Common myeloid progenitor, CD34-positive (primary cell): ENCODE measurements at places on chromosomes 2 and 18.

DNA sequence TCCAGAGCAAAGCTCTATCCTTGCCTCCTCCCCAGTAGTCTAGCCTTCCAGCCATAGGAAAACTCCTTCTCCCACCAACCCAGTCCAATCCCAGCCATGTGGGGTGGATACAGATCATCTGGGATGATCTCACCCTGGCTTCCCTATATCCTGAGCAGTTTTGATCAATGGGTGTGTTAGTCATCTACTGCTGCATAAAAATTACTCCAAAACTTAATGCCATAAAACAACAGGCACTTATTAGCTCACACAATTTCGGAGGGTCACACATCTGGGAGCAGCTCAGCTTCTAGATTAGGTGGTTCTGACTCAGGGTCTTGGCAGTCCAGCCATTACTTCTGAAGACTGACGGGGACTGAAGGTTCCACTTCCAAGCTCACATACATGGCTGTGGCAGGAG is 190.4 kb downstream of the SPP2 start:
- DNase-seq, result no peak

- DNase-seq, result peak; percentile 78
Measured at GRCh38 chr2:96260387-96261260, 5.2 kb downstream of the TMEM127 start.

DNA sequence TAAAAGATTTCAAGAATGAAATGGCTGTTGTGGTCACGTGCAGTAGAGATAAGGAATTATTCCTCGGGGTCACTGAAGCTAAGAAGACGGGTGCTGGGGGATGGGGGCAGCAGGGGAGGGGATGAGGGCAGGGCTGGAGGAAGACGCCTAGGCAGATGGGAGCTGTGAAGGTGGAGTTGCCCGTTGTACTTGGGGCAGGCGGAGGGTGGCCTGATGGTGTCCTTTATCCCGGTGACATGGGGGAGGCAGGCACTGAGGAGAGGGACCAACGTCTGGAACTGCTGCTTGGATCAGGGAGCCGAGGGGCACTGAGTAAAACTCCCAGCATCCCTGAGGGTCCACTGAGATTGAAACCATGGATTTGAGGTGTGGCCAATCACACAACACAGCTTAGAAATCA is 64.9 kb downstream of the ZCCHC2 start:
- DNase-seq, result no peak

GRCh38 chr18:79069717-79070151 is 540 bp downstream of the ATP9B start:
- DNase-seq, result peak; percentile 13

GRCh38 chr2:17270894-17271293 is 247.3 kb downstream of the RAD51AP2 start:
- peak; percentile 13 for DNase-seq

DNA sequence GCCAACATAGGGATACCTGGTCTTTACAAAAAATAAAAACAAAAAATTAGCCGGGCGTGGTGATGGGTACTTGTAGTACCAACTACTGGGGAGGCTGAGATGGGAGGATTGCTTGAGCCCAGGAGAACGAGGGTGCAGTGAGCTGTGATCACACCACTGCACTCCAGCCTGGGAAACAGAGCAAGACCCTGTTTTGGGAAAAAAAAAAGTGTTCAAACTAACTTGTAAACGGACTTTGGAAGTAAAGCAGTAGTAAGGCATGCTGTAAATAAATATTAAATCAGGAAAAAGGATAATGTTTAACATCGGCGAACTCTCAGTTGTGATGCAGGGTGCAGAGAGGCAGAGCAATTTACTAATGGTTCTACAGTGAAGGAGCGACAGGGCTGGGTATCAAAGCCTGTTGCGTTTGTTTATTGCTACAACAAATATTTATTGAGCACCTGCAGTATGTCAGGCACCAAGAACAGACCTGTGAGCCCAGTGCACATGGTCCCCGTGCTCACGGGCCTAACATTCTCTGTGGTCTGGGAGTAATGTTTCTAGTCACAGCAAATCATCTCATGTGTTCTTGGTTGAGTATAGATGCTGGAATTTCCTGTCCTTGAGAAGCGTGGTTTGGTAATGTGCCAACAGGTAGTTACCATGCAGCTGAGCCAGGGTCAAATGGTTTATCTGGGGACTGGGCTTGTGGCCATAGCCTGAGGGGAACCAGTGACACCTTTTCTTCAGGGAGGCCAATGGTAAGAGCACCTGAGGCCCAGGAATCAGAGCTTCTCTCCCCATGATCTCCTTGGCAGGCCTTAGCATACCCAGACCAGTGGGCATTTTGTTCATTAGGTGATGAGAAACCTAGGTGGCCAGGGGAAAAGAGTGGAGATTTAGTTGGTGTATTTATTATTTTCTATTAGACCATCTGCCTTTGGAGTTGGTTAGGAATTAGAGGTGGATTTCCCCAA is 27.9 kb upstream of the GREB1 start:
- no peak for DNase-seq

DNA sequence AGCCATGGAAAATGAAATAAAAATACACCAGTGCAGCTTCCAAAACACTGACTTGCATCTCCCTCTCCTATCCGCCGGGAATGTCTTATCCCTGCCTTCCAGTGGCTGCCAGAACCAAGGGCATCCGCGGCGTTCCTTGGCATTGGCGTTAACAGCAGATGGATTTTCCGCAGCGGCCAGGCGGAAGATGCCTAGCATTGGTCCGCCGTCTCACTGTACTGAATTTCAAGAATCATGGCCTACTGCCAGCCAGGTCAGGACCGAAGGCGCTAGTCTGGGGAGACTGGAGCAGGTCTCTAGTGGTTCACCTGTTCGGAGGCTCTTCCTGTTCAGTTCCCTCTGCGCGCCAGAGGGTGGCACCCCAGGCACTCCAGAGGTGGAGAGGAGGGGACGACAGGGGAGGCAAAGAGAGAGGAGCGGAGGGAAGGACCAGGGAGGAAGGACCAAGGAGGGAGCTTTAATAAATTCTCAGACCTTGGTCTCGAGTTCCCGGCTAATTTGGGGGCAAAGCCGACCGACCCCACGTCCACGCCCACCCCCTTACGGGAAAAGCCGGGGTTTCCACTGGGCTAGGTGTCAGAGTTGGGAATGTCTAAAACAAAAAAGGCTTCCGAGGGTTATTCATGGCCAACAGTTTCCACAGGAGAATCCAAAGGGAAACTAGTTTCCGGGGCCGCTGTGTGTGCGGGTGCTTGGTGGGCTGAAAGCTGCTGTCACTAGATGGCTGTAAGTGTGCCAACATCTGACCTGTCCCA is 3.7 kb upstream of the BCL2L11 start:
- peak; percentile 71 for DNase-seq

- DNase-seq, result no peak
Measured at GRCh38 chr2:17615147-17615546, 74.7 kb downstream of the VSNL1 start.

GRCh38 chr18:56709463-56709862 is 58.3 kb downstream of the WDR7 start:
- DNase-seq, result peak; percentile 21

- no peak for DNase-seq
Measured at GRCh38 chr18:11392292-11392691, 217.1 kb upstream of the SLC35G4 start.

DNA sequence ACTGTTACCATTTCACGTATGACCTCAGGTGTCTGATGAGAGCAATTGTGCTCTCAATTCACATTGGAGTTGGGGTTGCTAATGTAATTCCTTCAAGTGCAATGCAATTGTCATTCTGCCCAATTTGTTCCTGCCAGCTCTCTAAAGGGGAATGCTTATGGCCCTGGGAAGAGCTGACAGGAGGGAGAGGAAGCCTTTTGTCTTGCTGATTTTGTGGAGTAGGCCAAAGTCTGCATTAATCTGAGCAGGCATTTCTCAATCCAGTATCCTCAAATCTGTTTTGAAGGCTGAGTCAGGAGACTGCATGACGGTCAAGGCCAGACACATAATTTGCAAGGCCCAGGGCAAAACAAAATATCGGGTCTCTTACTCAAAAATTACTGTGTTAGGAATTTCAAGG is 326.4 kb upstream of the SPHKAP start:
- DNase-seq, result no peak

DNA sequence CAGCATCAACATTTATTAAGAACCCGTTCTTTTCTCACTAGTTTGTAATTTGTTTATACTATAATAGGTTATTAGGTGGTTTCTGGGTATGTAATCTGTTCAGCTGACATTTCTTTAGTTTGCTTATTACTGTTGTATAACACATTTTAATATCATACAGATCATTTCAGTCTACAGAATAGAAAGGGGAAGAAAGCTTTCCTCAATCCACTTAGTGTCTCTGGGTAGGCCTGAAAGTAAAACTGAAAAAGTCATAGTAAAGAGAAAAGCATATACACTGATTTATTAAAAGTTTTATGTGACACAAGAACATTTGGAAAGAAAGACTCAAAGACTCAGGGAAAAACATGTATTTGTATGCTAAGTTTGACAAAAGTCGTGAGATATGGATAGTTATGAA is 16.8 kb upstream of the KCNJ3 start:
- DNase-seq, result no peak

DNA sequence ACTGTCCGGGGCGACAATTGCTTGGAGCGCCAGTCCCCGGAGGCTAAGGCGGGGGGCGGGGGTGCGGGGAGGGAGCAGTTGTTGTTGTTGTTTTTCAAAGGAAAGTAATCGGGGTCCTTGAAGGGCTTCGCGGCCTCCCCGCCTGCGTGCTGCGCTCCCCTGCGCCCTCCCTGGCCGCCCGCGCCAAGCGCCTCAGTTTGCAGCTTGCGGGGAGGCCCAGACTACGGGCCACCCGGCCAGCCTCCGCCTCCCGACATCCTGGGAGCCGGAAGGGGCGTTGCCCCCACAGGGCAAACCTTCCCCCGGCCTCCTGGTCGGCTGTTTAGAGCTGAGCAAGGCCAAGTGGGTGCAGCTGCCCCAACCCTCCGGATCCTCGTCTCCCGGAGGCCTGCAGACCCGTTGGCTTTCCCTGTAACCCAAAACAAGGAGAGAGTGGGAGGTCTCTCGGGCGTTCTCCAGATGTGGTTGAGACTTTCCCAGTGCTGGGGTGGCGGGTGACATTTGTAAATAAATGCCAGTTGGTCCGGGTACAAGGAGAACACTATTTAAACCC is 3.7 kb upstream of the SIX3 start:
- DNase-seq, result no peak

DNA sequence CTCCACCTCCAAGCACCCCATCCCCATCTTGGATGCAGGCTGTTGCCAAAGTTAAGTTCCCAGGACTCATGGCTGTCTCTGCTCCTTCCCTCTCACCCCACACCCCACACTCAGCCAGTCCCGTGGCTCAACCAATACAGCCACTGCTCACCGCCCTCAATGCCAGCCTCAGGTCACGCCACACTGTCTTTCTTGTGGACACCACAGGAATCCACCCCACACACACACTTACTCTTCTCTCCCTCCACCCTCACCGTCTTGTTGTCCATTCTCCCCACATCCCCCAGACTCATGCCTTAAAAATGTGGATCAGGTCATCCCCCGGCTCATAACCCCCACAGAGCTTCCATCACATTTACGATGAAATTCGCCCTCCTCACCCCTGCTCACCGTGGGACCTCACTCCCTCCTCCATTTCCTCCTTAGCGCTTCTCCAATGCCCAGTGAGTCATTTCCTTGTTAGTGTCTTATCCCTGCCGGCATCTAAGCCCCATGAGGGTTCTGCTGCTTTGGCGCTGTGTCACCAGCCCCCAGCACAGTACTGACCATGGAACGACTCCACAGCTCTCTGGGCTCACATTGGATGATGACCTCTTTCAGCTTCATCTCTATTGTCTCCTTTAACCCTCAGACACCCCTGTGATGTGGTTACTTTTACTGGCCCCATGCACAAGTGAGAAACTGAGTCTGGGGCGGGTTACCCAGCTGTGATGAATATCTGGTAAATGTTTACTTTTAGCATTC is 13.8 kb downstream of the MLPH start:
- peak; percentile 58 for DNase-seq

DNA sequence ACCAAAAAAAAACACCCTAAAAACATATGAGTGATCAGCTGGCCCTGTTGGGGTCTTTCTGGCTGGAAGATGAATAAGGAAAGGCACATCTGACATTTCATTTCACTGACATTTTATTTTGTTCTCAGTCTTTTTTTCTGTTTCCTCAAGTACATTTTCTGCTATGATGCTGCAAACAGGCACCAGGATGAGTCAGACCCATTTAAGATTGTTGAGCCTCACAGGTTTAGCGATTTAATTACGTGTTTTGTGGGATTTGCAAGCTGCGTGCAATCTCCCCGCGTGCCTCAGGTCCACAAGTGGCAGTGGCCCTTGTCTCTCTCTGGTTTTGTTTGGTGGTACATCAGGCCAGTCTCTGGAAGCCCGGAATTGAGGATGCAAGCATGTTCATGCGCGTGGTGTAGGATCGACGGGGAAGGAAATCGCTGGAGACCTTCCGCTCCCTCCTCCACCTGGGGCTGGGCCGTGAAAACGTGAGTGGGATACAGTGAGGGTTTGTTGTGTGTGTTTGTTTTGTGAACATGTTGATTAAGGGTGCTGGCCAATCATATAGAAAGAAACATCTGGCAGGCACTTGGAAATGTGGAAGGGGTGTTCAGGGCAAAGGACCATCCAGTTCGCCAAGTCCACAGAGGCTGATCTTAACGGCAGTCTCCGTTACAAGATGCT is 120.2 kb upstream of the ZNF516 start:
- no peak for DNase-seq

DNA sequence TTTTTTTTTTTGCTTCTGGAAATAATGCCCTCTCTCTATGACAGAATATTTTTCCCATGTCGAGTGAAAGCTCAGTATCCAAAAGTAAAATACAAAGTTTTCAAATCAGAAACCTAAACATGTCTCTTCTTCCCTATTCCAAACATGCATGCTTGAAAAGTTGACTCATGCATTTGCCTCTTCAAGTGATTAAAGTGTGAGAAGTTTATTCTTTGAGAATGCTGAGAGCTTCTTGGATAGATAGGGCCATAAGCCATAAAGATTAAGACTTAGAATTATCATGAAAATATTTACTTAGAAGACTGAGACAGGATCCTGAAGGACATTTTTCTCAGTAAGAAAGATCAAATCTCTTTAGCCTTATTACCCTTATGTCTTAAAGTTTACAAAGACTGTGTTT is 98.6 kb upstream of the EPB41L5 start:
- DNase-seq, result no peak

- no peak for DNase-seq
Measured at GRCh38 chr2:28644760-28645159, 106.9 kb upstream of the PPP1CB start.

DNA sequence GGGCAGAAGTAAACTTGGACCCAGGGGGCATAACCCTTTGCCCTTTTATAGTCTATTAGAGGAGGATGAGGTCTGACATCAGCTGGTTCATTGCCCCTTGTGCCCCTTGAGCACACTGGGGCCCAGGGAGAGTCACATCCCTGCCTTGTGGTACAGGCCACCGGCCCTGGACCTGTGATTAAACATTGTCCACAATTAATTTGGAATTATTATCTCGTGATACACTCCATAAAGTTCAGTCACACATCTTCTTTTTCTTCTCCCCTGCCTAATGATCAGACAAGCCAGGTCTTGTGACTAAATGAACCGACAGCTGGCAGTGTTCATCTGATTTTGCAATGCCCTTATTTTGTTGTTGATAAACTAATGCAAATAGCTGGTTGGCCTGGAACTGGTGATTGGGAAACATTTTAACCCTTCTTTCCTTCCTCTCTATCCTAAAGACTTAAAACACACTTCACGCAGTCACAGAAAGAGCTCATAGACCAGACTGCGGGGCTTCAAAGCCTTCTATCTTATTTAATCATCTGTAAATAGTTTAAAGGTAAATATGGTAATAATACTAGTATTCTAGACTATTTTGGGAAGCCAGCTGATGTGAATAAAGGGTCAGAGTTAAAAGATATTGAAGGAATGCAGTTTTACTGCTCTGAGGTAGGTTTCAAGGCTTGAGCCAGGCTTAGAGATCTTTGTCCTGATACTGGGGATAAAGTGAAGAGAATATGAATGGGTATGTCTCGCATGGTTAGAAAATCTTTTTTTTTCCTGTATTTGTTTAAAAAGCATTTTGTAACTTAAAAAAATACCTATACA is 13.4 kb downstream of the IL1R1 start:
- DNase-seq, result peak; percentile 10
